ENCODE measurements at places on chromosomes 2 and 18.

DNA sequence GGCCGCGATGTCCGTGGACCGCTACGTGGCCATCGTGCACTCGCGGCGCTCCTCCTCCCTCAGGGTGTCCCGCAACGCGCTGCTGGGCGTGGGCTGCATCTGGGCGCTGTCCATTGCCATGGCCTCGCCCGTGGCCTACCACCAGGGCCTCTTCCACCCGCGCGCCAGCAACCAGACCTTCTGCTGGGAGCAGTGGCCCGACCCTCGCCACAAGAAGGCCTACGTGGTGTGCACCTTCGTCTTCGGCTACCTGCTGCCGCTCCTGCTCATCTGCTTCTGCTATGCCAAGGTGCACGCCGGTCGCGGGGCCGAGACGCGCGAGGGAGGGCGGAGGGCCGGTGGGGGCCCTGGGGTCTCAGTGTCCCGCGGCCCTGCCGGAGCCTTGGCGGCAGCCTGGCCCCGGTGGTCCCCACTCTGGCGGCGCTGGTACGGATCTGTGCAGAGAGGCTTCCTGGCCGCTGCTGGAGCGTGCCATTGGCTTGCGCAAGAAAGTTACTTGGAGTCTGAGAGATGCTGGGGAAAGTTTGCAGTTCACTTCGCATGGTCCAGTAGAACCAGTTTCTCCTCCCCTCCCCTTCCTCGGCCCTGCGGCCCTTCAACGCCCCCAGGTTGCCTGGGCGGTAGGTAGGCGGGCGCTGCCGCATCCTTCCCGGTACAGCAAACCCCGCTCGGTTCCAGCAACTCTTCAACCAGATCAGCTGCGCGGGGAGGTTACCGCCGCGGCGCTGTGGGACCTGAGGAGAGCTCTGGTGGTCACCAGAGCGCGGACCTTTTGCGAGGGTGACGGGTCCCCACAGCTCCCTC, 1.5 kb downstream of the GALR1 start:
- DNase-seq, result peak; percentile 7

- DNase-seq, result no peak
These were observed 25.4 kb downstream of the TET3 start for GRCh38 chr2:74010087-74010541.

GRCh38 chr2:133660510-133660909, 92.2 kb upstream of the NCKAP5 start:
- no peak for DNase-seq

DNA sequence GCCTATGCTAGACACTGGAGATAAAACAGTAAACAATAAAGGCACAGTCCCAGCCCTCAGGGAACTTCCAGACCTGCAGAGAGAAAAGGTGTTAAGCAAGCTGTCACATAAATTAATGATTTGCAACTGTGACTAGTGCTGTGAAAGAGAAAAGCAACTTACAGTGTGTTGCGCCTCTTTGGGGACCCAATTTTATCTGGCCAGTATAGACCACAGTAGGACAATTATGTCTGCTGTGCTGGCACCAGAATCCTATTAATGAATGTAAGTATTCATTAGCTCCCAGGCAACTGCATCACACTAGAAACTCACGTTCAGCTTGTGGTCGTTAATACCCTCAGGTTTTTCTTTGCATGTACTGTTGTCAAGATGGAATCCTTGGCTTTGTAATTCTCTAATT, 55.3 kb upstream of the CHST9 start:
- no peak for DNase-seq

- DNase-seq, result peak; percentile 35
These were observed 25.2 kb downstream of the PDIA6 start for GRCh38 chr2:10787176-10787968.

GRCh38 chr2:113876503-113877387, 13.1 kb upstream of the ACTR3 start:
- peak; percentile 79 for DNase-seq

GRCh38 chr2:111706481-111707001, 177.5 kb downstream of the ANAPC1 start:
- DNase-seq, result no peak

- DNase-seq, result no peak
These were observed 12.7 kb upstream of the KCNK3 start for GRCh38 chr2:26679867-26680266.

- DNase-seq, result no peak
These were observed 55.0 kb downstream of the DDX1 start for GRCh38 chr2:15646661-15647060.

DNA sequence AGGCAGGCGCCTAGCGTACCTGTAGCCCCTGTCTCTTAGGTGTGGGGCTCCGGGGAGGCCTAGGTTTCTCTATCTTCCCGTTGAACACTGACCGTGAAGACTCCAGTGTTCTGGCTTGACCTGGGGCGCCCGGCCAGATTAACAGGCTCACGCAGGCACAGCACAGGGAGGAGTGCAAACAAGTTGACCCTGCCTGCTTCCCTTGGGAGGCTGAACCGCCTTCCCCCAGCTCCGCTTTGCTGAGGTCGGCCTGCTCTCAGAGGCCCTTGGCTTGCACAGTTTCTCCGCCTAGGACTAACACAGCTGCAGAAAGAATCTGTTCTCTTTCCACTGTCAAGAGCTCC, 567 bp downstream of the PCYOX1 start:
- no peak for DNase-seq

GRCh38 chr2:33230195-33230594, 246.3 kb upstream of the RASGRP3 start:
- DNase-seq, result no peak

- DNase-seq, result no peak
These were observed 36.4 kb downstream of the CACNB4 start for GRCh38 chr2:152062125-152063091.

DNA sequence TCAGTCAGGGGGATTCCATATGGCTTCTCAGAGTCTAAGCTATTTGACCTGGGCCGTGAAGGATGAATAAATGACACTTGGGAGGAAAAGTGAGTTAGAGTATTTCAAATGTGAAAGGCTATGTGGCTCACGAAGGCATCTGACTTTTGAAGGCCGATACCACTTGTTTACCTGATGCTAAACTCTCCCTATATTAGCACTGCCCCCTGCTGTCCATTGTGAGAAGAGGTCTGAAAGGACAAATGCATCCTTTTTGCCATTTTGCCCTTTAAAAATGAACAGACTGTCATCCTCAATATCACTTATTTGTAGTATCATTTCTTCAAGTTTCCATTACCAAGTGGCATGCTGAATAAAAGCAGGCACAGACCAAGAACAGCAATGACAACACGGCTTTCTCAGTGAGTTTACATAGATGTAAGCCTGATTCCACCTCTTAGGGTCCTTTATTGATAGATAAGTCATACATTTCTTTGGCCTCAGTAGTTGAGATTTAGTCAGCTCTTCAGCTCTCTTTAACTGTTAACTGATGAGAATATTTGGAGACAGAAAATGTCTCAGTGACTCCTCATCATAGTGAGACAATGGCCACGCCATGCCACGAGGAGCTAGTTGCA, 40.1 kb downstream of the DOCK10 start:
- no peak for DNase-seq

- no peak for DNase-seq
These were observed 2.4 kb upstream of the MYL12A start for GRCh38 chr18:3245185-3245564.

GRCh38 chr2:136251885-136252585, 134.1 kb upstream of the CXCR4 start:
- no peak for DNase-seq

DNA sequence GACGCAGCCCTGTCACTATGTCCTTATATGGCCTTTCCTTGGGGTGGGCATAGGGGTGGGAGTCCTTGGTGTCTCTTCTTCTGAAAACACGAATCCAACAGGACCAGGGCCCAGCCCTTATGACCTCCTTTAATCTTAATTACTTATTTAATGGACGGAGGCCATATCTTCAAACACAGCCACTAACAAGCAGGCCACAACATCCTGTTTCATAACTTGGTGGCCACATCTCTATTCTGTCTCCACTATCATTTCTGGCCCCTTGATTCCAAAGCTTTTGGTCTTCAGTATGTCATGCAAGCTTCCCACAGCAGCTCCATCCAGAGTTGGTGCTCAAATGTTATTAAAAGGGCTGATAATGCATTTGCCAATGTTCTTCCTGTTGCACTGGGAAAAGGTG, 287.3 kb upstream of the SMIM21 start:
- no peak for DNase-seq

DNA sequence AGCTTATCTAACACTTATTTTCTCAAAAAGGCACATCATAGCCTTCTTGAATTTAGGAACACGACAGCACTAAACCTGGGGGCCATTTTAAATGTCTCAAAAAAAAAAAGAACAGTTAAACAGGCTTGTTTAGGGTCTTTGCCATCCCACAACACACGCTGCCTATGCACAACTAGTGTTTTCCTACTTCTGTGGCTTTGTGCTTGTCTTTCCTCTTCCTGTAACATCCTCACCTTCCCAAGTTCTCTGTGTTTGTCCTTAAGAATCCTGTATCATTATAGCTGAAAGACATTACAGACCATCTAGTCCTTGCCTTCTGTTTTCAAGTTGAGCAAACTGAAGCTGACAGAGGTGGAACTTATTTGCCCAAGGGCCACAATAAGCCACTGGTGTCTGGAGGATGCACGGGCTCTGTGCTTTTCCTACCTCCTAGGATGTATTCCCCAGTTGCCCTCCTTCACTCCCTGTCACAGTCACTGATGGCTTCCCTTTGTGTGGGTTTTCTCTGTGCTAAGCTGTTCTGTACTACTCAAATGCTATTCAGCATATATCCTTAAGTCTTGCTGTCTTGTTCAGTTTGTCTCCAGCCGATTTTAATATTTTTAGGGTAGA, 22.6 kb downstream of the SNRPD1 start:
- DNase-seq, result no peak

DNA sequence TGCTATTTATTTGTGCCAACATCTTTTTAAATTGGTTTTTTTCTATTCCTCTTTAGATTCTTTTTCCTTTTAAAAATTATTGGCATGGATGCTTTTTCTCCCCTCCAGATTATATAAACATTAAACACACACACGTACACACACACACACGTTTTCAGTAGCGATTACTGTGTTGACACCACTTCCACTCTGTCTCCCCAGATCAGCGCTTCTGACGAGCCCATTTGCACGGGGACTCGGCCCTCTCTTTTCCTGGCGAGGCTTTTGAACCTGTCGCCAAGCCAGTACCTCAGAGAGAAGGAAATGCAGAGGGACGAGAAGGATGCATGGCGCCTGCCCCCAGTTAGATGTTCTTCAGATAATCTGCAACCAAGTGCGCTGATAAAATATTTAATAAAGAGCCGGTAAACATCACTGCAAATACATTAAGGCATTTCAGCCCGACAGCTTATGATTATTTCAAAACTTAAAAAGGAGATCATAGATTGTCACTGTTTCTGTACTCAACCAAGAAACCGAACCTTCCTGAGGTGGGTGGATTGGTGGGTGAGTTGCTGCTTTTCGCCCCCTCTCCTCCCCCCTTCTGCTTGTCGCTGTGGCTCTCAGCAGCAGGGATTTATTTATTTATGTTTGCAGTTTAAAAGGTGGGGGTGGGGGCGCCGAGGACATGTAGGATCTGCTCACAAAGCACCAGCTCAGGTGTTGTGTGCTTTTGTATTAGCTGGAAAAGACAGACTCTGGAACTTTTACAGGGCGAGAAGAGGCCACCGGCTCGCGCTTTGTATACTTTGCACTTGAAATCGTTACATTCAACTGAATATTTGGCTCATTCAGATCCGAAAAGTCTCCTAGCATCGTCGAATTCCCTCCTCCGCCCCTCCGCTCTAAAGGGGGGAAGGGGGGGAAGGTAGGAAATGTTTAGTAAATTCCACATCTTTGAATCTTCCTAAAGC, 787 bp upstream of the TBR1 start:
- no peak for DNase-seq

- DNase-seq, result no peak
These were observed 20.5 kb upstream of the RNF149 start for GRCh38 chr2:101329026-101329425.

GRCh38 chr2:237732070-237732469, 66.5 kb upstream of the RBM44 start:
- DNase-seq, result no peak

DNA sequence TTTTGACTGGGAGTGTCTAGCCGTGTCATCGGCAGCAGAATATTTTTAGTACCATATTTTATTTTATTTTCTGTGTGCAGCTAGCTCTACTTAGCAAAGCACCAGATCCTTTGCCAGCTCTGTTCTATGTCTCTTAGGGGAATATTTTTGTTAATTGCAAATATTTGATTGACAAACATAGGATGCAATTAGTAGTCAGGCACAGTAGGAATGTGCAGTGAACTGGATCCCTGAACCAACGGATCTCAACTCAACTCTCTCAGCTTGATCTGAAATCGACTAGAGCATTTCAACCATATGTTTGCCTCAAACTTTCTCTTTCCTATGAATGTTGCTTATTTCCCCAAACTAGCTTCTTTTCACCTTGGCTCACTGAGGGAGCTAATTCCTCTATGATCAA, 998.0 kb upstream of the FANCL start:
- DNase-seq, result no peak

DNA sequence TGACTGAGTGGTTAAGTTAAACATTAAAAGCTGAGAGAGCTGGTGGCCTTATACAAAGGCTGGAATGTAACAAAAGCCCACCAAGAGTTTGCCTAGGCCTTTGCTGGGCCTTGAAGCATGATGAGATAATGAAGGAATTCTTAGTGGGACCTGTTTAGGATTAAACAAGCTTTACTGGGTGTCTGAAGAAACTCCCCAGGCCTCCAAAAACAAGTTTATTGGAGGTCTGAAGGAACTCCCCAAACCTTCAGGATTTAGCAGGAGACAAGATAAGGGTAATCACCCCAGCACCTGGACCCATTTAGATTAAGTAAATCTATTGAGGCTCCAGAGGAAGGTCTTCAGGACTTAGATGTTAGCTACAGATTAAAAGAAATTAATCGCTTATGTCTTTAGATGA, 18.7 kb downstream of the PCARE start:
- no peak for DNase-seq

DNA sequence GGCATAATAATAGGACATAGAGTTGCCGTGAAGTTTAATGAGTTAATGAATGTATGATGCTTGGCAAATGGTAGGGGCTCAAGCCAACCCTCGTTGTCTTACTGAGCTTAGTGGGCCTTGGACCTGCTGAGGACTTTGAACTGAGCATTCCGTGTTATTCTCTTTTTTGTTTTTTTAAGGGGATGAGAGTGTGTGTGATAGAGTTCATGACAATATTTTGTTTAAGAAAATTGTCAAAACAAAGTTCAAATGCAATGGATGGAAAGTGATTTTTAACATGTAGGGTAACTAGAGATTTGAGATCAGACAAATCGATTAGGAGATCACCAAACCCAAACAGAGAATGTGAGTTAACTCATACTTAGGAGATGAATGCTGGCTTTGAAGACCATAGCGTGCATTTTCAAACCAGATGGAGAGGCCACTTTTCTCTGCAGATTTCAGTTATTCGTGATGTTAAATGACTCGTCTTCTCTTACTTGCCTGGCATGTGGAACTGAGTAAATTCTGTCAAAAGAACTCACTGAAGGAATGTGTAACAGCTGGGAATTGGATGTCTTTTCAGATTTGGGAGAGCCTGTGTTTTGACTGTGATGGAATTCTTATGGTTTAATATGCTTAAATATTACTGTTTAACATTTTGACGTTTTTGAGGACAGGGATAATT, 88.7 kb downstream of the NEDD4L start:
- DNase-seq, result no peak

DNA sequence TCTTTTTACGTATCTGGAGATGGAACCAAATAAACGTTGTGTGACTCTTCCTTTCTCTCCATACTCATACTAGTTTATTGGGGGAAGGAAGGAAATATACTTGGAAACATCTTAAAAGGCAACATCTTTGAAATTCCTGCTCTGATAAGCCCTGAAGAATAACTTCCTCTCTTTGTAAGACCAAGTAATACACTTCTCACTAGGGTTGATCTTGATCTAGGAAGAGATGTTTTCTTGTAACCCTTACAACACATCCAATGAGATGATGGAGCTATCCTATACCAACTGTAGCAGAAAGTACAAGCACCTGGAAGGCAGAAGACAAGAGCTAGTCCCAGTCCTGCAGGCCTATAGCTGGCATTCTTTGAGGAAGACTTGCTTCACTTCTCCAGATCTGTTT, 2.0 kb downstream of the ANKRD44 start:
- DNase-seq, result no peak

Measured in activated naive CD4-positive, alpha-beta T cell treated with anti-CD3 and anti-CD28 coated beads, Interleukin-2, amount 50 U/mL, for 72 hours (primary cell).